ENCODE measurements at places on chromosomes 7 and 10. TPM values are rescaled to one million over a fixed set of nuclear protein-coding genes. Genes with fewer than 3 reads are reported as not detected.
A peak's percentile ranks its signal among the peaks of the same experiment; 100 is the strongest.

Gene EGFR
- 26.6 TPM for total RNA-seq

DNA sequence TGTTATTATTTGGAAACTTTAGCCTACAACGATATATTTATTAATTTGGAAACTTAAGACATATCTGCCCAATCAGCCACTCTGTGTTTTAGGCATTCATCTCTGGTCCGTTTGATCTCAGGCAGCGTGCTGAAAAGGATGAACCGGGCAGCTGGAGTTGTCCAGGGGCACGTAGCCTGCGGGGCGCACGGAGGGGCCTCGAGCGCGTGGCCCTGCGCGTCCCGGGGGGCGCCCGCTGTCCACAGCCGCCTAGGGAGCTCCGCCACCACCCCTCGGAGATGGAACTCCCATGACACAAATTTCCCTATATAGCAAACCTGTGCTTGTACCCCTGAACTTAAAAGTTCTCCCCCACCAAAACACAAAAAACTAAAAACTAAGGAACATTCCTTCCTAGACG is 24.3 kb upstream of the MKI67 start:
- DNase-seq, result no peak

- DNase-seq, result peak; percentile 35
Measured at GRCh38 chr10:110568055-110568735, 700 bp downstream of the SMC3 start.

Gene TMEM196
- not detected for total RNA-seq

- DNase-seq, result no peak
Measured at GRCh38 chr10:1611936-1612550, 125.3 kb downstream of the ADARB2 start.

Gene CYP2E1
- total RNA-seq, result 1.3 TPM

Gene DPYSL4
- total RNA-seq, result 1.4 TPM

DNA sequence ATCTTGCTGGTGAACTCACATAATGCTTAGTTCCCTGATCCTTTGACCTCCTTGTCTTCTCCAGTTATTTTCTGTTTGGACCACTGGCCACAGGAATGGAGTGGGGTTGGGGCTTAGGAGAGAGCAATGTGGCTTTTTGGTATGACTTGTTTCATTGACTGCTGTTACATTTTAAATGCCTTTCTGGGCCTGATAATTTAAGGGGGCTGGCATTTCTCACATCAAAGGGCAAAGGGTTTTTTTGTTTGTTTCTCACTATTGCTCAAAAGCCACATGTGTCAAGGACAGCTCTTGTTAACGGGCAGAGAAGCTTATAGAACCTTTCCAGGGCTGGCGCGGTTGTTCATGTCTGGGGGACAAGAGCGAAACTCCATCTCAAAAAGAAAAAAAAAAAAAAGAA is 161.2 kb upstream of the TNRC18 start:
- no peak for DNase-seq

Gene ANKRD30A
- total RNA-seq, result 0.21 TPM

GRCh38 chr7:157691586-157692459 is 355.0 kb downstream of the DNAJB6 start:
- no peak for DNase-seq

- DNase-seq, result no peak
Measured at GRCh38 chr7:30116771-30117170, 18.0 kb upstream of the MTURN start.

Gene COL1A2
- total RNA-seq, result 270 TPM

DNA sequence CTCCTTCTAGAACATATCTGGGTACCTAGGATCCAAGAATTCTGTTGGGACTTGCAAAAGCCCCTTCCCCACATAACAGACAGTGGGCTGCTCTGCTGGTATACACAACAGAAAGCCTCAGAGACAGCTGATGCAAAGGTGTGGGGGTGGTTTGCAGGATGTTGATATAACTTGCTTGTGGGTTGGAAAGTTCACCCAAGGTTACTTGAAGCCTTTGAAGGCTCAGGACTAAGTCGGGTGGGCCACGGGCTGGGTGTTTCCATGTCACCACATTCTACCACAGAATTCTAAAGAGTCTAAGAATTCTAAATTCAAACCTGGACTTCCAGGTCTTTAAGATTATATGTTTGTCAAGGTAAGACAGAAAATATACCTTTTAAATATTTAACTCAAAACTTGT is 7.4 kb upstream of the NRCAM start:
- no peak for DNase-seq

DNA sequence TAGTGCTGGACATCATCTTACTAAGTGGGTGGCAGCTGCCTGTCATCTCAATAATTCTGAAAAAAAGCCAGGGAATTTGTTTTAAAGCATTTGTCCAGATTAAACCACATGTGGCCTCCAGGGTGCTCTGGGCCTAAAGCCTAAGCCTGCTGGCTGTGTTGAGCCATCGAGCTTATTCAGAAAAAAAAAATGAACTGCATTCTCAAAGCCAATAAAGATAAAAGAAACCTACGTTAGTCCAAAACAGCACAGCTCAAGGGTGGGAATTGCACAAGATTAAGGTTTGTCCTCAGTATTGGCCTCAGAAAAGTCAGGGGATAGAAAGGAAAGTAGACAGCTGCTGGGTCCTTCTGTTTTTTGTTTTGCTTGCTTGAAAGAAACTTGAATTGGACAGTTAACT is 22.6 kb upstream of the PRTFDC1 start:
- peak; percentile 54 for DNase-seq

DNA sequence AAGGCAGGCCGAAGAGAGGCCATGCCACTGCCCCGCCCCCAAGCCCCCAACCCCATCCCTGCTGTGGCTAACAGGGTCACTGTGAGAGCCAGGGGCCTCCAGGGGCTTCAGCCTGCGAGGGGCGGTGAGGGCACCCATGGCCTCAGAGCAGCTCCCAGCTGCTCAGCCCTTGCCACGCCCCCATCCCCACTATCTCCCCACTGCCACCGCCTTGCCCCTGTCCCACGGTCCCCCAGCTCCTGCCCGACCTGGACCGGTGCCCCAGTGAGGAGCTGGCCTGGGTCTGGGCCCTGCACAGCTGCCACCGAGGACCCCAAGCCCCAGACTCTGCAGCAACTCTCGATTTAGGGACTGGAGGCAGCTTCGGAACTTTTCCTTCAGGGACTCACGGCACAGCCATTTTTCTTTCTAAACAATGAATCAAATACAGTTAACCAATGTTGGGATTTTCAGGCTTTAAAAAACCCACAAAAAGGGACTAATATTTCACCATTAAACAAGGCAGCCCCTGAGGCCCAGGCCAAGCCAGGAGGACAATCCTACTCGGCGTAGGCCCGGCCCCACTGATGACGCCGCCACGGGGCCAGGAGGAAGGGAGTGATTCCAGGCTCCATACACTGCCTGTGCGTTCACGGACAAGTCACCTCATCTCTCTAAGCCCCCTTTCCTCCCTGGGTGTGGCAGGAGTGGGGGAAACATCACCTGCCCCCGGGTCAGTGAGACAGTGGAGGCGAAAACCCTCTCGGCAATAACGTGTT is 237.1 kb downstream of the ELFN1 start:
- no peak for DNase-seq

DNA sequence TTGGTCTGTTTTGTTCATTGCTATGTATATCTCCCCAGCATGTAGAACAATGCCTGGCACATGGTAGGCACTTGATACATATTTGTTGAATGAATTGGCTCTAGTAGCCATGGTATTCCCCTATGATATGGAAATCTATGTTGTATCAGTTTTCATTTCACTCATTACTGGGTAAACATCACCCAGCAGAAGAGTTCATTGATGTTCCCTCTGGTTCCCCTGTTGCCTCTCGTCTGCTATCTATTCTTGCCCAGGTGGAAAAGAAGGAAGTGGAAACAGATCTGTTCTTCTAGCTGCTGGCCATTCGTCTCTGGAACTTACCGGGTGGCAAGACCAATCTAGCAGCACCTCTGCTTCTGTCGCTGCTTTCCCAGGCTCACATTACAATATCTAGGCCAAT is 71.5 kb downstream of the LRRC4 start:
- DNase-seq, result no peak

Gene ZNF33A
- total RNA-seq, result 16.8 TPM

Gene SRRM3
- total RNA-seq, result 27.4 TPM

- DNase-seq, result peak; percentile 3
Measured at GRCh38 chr7:54615-55014, 137.8 kb upstream of the FAM20C start.

DNA sequence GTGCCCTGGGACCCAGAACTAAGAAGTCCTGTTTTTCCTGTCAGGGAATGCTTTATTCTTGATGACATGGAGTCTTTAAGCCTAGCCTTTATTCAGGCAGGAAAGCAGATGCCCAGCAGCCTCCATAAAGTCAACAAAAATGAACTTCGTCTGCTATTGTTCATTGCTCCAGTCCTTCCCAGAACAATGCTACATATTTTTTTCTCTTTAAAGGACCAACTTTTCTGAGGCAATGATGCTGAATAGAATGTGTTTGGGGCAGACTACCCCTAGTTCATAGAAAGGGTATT is 47.6 kb upstream of the PDCD4 start:
- DNase-seq, result no peak

GRCh38 chr7:100835903-100836811 is 8.8 kb upstream of the EPHB4 start:
- DNase-seq, result peak; percentile 88

- DNase-seq, result no peak
Measured at GRCh38 chr10:557792-558328, 131.6 kb downstream of the DIP2C start.

Measured in left cardiac atrium (tissue), 4 donors.